ENCODE measurements at places on chromosomes 13 and 19. TPM values are rescaled to one million over a fixed set of nuclear protein-coding genes. Genes with fewer than 3 reads are reported as not detected.

GRCh38 chr19:49544154-49544553, 16.4 kb downstream of the RCN3 start:
- DNase-seq: no peak

The PRRG2 gene
- polyA plus RNA-seq: 1.0 TPM

DNA sequence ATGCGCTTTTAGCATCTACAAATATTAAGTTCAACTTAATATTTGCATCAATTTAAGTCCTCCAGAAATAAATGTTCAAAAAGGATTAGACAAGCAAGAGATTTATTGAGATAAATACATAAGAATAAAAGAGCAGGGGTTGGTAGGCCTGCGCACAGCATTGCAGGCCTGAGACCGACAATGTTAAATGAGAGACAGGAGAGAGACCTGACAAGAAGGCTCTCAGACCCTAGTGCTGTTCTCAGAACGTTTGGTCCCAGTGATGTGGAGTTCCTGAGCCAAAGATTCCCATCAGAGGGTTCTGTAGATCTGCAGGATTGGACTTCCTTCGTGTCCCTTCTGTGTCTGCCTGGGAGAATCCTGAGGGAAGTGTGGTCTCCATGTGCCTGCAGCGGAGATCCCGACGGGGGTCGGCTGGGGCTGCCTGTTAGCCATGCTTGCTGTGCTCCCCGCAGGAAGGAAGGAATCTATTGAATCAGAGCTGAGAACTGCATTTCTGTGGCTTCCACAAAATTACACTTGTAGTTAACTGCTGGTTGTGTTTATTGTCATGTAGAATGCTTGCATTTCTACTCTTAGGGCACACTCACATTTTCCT, 369.9 kb upstream of the SLC10A2 start:
- DNase-seq: no peak

The ACP5 gene
- not detected for polyA plus RNA-seq

The C19orf85 gene
- not detected for polyA plus RNA-seq

GRCh38 chr13:95471960-95472359, 80.6 kb upstream of the CLDN10 start:
- no peak for DNase-seq

GRCh38 chr19:3604987-3605343, 1.7 kb downstream of the TBXA2R start:
- DNase-seq: no peak

The TEX101 gene
- not detected for polyA plus RNA-seq

GRCh38 chr13:39132286-39133230, 94.3 kb downstream of the NHLRC3 start:
- DNase-seq: no peak

GRCh38 chr13:44566601-44567000, 9.5 kb downstream of the TSC22D1 start:
- DNase-seq: no peak

DNA sequence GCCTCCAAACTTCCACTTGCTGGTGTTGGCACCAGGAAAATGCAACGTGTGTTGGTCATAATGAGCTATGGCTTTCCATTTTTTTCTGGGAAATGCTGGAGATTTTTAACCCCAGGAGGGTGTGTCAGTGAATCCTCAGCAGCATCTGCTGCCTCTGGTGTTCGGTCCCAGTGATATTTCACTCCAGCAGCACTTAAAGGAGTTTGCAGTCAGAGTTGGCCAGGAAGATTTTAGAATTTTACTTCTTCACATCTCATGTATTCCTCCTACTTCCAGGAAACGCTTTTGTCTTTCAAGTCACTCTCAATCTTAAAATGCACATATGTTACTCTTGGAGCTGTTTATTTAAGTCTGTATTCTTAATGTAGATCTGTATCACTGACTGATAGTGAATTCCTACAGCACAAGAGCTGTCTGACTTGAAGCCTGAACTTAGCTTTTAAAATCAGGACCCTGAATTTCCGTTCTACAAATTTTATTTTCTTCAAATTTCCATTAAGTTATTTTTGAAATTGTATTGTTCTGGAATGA, 903.4 kb upstream of the SLC10A2 start:
- DNase-seq: no peak

The EHD2 gene
- 93.8 TPM for polyA plus RNA-seq

- DNase-seq: no peak
Observed at GRCh38 chr13:102680842-102681740, 13.8 kb downstream of the METTL21C start.
